ENCODE measurements at places on chromosomes 16 and 17.

DNA sequence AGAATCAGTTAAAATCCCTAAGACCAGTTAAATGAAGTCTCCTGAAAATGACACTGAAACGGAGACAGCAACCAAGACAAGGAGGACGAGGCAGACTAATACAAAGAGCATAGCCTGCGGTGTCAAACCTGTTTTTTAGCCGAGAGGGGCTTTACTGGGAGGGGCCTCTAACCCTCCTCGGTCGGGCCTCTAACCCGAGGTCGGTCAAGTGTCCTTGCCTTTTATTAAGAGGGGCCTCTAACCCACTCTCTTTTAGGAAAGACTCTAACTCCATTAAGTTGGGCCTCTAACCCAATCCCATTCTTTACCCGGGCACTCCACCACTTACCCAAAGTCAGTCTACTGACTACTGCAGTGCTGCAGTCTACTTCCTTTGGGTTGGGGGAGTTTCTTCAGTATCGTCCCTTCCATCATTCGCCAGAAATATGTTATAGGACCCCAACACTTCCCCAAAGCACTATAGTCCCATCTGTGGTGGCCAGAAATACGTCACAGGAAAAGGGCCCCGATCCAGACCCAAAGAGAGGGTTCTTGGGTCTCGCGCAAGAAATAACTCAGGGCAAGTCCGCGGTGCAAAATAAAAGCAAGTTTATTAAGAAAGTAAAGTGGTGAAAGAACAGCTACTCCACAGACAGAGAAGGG lies 39.2 kb upstream of the ARL4D start:
- no peak for DNase-seq

GRCh38 chr16:86926181-86927094 lies 348.1 kb downstream of the FOXL1 start:
- DNase-seq: no peak

DNA sequence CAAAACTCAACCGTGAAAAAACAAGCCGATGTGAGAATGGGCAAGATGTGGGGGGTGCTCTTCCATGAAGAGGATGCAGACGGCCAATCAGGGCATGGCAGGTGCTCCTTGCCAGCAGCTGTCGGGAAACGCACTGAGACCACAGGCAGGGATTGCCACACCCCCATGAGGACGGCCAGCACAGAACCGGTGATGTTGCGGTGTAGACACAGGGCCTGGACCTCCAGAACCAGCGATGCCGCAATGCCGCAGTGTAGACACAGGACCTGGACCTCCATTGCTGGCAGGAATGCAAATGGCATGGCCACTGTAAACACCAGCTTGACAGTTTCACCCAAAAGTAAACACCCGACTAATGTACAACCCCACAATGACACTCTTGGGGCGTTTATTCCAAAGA lies 164.9 kb downstream of the BANP start:
- no peak for DNase-seq

DNA sequence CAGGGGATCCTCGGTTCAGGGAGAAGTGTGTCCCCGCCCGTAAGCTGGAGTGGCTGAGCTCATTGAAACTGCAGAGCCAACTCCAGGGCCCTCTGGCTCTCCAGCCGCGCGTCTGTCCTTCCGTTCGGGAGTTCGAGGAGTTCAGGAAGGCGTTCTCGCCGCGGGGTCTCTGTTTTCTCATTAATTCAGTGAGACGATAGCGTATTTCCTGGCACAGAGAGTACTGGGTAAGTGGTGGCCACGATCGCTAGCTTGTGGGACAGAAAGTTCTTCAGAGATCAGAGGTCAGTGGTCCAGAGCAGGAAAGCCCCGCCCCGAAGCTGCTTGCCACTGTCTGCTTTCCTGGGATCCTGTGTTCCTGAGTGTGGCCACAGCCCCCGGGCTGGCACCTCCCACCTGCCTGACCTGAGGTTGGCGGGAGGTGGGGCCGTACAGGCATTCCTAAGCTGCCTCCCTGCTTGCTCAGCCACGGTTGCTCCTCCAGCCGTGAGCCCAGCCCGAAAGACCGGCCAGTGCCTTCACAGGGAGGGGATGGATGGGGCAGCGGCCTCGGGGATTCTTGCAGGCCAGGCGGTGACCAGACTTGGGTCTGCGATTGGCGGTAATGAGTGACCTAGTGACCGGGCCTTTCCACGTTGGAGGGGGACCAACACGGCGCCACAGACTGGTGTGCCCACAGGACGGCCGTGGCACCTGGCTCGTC lies 8.9 kb downstream of the BAIAP2 start:
- DNase-seq: no peak

- DNase-seq: peak; percentile 15
Measured at GRCh38 chr16:88856122-88856827, 472 bp downstream of the GALNS start.
